Natural killer cell treated with Interleukin-12 subunit alpha and Interleukin-12 subunit beta and Interleukin-15 and Interleukin-18, amount 100 ng/mL, for 72 hours (primary cell): ENCODE measurements at places on chromosomes 11 and 22.

GRCh38 chr11:62727165-62727871 lies at the start of gene HNRNPUL2:
HNRNPUL2 (minus strand) TSS chr11:62727457; CDS start chr11:62727156, 301 bp downstream.
- DNase-seq: peak; percentile 99

- DNase-seq: no peak
Observed at GRCh38 chr11:90250970-90251369, 28.1 kb upstream of the CHORDC1 start.

DNA sequence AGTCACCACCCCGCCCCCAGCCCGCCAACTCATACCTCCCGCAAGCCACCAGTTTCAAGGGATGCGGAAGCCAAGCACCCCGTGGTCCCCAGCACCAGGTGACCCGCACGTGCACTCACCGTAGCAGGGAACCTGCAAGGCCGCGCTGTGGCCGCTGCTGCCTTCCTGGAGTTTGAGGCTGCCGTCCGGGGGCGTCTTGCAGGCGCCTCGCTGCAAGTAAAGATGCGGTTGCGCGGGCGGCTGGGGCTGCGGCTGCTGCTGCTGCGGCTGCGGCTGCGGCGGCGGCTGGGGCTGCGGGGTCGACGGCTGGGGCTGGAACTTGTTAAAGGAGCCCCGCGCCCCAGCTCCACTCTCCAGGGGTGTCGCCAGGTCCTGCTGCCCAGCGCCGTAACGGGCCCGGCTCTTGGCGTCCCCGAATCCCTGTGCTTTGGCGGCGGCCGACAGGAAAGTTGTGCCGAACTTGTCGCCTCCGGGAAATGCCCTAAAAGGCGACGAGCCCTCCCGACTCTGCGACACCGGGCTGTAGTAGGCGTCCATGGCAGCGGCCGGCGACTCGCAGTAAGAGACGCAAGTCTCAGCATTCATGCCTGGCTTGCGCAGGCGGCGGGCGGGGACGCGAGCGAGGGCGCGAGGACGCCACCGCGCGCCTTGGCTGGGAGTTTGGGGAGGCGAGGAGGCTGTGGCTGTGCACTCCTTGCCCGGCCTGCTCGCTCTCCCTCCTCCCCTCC lies at the start of gene ALX4:
Gene ALX4, minus strand, starts transcription at position 662 of the 728 bp plus-strand sequence. Its CDS starts 77 bp downstream, at position 585.
- DNase-seq: no peak

DNA sequence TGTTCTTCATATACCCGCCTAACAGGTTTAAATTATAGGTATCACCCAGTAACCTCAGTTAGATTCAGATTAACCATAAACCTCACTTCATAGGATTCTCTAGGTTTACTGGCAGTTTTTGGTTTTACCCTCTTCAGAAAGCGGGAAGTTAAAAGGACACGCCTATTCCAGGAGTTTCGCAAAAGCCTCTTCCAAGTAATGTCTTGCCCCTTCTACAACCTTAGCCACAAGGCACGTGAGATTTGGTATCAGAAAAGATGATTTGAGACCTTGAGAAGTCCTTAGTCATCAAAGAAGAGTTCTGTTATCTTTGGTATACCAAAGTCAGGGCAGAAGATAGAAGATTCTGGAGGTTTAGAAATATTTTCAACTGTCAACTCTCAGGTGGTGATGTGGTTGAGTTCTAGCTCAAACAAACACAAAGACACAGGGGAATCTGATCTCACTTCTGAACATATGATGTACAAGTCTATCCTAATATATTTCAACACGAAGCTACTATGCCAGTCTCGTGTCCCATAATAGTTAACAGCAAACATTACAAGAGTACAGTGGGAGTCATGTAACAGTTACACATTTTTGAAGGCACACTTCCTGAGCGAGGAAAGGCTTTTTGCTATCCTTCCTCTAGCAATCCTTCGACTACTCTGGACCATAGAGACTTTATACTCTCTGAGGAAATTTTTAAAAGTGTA lies 103.5 kb downstream of the USP35 start:
- DNase-seq: no peak

GRCh38 chr22:46833228-46833627 lies 70.8 kb downstream of the TBC1D22A start:
- no peak for DNase-seq

DNA sequence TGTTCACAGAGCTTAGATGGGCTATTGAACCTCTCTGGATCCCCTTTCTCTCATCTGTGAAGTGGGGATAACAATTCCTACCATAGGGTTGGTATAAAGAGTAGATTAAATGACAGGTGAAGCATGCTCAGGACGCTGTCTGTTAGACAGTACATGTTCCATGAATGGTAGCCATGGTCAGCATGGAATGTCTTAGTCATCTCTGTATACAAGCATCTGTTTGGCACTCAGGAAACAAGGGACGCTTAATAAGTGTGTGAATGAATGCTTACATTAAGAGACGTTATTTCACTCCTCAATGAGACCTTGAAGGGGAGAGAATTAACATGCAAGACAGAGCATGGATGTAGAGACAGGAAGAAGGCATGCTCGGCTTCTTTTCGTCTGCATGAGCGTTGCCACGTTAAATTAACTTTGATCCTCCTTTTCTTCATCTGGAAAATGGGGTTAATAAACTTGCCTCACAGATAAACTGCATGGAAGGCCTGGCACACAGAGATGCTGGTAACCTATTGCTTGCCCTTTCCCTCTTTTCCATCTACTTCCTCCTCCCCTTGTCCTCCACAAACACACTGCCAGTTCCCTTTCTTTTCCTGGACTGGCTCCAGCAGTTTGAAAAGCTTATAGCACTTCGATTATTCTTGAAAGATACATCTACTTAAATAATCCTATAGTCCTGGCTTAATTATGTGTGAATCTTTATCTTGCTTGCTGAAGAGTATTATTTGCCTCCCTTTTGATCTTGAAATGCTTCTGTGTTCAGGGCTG lies 267.2 kb upstream of the MTNR1B start:
- no peak for DNase-seq
